D341Med (cell line): ENCODE measurements at places on chromosomes 11 and 22.

DNA sequence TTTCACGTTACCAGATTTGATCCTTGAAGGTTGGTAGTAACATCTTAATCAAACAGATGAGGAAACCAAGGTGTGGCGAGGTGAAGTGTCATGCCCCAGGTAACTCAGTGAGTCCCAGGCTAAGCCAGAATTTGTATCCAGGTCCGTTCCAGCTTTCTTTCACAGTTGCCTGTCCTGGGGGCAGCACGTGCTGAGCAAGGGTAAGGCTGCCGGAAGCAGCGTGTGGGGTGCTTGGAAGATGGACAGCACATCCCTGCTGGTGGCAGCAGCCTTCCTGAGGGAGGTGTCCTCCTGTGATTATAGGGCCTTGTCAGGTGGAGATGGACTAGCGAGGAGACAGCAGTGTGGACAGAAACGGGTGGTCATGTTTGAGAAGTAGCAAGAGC, 50.9 kb downstream of the TRIOBP start:
- no peak for DNase-seq

DNA sequence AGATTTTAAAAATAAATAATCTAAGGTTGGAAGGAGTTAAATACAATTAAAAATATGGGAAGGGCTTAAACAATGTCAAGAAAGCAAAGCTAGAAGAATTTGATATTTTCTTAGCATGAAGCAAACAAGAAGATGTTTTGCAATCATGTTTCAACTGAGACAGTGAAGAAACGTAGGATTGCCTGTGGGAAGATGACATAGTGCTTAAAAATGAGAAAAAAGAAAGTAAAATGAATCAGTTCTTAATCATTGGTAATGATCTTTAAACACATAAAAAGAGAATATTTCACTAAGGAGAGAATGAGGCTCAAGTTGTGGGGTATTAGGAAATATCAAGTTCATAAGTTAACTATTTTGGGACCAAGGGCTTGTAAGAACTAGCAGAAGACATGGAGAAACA, 855.0 kb downstream of the METTL15 start:
- no peak for DNase-seq

DNA sequence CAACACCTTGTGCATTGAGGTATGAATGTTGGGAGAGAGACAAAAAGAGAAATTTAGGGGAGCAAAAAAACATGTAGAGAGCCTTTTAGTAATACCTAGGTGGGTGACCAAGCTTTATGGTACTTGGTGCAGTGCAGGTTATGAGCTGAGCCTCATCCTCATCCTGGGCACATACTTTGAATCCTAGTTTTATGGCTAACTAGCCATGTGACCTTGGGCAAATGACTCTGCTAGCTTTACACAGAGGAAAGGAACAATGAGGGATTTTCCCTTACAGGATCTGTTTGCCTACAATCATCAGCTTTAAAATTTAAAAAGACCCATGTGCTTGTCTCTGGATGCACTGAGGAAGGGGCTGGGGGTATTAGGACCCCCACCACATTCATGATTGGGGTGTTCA, 187.8 kb upstream of the ISX start:
- no peak for DNase-seq

DNA sequence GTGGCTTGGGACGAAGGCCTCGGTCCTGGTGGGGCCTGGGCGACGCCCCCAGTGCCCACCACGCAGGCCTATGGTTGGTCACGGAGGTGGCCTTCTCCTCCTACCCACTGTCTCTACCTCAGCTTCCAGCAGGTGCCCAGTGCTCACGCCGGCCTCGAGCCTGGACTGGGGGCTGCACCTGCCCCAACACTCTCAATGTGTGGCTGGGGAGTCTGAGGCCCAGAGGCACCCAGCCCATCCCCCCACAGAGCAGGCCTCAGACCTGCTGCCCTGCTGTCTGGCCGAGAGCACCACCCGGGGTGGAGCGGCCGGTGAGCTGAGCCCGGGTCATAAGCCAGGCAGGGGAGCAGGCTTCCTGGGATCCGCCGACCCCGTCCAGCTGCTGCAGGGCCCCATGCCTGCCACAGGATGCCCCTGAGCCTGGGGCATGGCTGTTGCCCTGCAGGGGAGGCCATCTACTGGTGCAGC, 28.6 kb upstream of the MUC5AC start:
- peak; percentile 27 for DNase-seq

- DNase-seq = peak; percentile 63
Observed at GRCh38 chr22:19085233-19085718, 36.9 kb downstream of the DGCR2 start.

DNA sequence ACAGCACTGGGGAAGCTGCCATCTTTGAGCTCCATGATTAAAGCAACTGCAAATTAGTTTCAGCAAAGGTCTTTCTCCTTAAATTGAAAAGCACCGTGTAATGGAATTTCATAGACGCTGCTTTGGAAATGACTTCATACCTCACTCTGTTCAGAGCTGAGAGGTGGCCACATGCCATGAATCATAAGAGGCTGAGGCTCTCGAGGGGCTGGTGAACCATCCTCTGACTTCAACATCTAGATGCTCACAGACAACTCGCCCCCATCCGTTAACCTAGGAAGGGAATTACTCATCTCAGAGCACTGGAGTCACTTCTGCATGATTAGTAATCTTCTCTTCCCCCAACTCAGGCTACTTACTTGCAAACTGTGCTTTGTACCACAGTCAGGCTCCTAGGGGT, 122.3 kb downstream of the RCN1 start:
- no peak for DNase-seq

- DNase-seq = no peak
Observed at GRCh38 chr22:48186146-48186790, 1423.8 kb downstream of the TBC1D22A start.

GRCh38 chr22:27226666-27227065, 569.3 kb downstream of the MIAT start:
- no peak for DNase-seq

DNA sequence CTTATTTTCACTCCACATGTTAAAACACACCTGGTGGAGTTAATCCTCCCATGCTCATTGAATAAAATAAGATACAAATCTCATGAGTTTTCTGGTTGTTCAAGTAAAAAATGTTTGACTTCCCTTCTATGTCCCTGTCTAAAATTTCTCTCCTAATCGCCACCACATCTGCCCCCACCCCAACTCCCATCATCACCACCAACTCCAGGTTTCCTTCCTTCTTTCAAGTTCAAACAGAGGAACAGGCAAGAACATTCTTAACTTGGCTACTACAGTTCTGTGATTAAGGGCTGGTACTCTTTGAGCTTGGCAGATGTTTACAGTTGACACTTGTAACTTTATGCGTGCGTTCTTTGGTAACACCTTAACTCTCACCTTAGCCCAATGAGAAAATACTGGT, 9.1 kb upstream of the PSMA1 start:
- no peak for DNase-seq

GRCh38 chr11:503179-503981, 3.7 kb downstream of the RNH1 start:
- DNase-seq = no peak

DNA sequence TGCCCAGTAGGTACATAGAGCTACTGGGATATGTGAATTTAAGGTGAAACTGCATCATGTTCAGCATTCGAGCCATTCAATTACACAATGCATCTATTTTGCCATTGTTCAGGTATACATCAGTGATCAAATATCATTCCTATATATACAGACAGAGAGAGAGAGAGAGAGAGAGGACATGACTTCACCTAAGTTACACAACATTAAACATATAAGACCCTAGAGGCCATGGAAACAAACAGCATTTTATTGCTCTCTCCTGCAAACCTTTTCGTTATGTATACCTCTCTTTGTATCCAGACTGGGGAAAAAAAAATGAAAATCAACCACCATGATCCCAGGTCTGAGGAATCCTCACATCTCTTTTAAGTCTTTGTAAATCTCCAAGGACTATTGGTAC, 1829.1 kb downstream of the LRRC4C start:
- DNase-seq = no peak

- no peak for DNase-seq
Observed at GRCh38 chr11:59224351-59224928, 11.7 kb upstream of the MPEG1 start.

GRCh38 chr11:61793083-61793828, 545 bp downstream of the FEN1 start:
- no peak for DNase-seq

- no peak for DNase-seq
Observed at GRCh38 chr11:111426617-111427016, 47.5 kb upstream of the POU2AF1 start.

GRCh38 chr11:98965775-98966174, 55.0 kb upstream of the CNTN5 start:
- no peak for DNase-seq

DNA sequence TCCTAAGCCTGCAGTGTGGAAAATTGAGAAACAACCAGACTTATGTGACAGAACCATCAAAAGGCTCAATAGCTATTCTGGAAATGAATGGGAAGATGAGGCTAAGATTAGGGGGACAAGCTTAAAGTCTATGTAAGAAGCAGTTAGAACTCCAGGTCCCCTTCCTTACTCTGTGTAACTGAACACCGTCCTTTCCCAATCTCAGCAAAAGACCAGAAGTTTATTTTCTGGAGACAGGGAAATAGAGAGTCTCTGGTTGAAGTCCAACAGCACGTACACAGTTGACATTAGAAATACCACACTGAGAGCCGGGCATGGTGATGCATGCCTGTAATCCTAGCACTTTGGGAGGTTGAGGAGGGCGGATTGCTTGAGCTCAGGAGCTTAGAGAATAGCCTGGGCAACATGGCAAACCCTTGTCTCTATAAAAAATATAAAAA, 93.9 kb downstream of the CD44 start:
- no peak for DNase-seq

- DNase-seq = no peak
Observed at GRCh38 chr22:49147617-49148175, 680.0 kb downstream of the BRD1 start.

GRCh38 chr11:67163006-67163405, 43.9 kb downstream of the KDM2A start:
- DNase-seq = no peak

DNA sequence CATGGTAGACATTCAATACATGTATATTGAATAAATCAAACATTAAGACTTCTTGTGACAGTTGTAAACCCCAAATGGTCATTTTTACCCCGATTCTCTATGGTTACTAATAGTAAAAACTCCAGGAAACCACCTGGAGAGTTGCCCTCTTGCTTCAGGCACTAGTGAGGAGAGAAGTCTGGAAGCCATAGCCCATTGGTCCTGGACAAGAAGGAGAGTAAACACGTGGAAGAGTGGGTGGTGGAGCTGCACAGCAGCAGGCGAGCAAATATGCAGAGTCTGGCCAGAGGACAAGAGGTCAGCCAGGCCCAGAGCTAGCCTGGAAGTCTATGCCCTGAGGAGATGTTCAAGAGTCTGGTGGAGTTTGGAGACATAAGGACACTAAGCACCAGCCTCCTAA, 17.7 kb downstream of the DCHS1 start:
- DNase-seq = no peak

DNA sequence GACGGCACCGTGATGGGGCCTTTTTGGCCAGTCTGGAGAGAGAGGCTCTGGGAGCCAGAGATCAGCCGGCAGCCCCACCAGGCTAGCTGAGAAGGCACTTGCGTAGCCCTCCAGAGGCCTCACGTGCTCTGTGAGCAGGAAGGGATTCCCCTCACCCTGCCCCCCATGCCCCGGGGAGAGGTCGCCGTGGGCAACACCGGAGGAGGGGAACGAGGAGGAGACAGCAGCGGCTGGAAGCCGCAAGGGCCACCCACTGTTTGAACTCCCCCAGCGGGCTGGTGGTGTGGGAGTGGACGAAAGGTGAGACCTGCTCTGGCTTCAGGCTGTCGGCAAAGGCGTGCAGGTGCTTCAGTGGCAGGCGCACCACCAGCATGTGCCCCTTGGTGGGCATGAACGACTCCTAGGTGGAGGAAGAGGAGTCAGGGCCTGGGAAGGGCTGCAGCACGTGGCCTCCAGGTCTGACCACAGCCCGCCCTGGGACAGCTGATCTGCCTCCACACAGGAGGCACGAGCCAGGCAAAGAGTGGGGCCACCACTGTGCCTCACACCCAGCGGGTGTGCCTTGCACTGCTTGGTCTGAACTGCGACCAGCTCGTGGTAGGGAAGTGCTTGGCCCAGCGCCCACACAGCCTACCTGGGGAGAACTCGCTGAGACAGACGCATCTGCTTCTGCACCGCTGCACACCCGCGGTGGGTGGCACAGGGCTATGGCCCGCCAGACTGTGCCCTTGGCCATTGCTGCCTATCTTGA, 99.9 kb downstream of the MED15 start:
- DNase-seq = no peak

DNA sequence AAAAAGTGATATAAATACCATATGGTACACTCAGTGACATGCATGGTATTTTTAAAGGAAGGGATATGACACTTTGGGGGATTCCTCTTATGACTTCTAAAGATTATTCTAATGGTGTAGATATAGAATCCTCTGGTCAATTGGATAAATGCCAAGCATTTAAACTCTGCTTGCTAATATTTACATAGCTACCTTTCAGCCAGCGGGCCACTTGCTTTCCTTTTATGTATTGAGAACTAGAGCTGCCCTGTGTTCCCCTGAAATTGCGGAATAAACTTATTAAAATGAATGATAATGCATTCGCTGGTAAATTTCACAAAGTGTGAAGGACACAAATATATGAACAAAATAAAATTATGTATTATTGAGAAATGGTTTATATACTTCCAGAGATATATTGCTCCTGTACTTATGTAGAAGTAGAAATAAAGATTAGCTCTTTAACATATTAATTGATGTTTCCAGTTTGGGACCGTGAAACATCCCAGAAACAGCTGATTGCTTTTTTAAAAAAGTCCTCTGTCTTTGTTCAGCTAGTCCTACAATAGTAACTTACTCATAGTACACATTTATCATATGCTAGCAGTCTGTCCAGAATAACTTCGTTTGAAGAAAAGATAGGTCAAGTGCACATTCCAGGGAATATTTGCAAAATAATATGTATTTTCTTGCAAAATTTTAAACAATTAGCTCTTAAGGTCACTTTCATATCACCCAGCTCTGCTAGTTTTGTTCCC, 40.1 kb upstream of the CARD18 start:
- DNase-seq = no peak

GRCh38 chr11:50188040-50188439, 155.4 kb downstream of the OR4C45 start:
- DNase-seq = no peak

GRCh38 chr11:120546312-120547205, 35.0 kb downstream of the GRIK4 start:
- DNase-seq = no peak

- no peak for DNase-seq
Observed at GRCh38 chr11:35316161-35316560, 103.2 kb downstream of the SLC1A2 start.

DNA sequence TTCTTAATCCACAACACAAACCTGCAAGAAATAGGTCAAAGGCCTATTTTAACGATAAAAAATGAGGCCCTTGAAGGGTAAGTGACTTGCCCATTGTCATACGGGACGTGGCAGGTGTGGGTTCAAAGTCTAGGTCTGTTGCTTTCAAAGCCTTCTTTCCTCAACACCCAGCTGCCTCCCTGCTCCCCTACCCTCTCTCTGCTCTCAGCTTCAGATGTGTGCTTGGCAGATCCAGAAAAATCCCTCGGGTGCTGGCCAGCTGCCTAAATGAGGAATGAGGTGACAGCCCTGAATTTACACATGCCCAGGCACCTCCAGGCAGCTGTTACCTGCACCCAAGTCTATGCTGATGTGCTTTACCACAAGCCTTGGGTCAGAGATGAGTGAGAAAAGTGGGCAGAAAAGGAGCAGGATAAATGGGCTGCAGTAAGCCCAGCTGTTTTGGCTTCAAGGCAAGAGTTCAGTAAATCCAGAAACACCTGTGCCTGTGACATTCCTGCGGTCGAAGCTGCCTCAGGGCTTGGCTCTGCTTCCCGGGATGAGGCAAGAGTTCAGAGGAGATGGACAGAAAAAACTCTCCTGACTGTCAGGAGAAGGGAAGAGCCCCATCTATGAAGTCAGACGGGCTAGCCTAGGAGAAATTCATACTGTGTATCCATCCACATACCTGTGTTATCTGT, 49.9 kb upstream of the LDLRAD3 start:
- DNase-seq = no peak
